ENCODE measurements at places on chromosomes 3 and 15. TPM values are rescaled to one million over a fixed set of nuclear protein-coding genes. Genes with fewer than 3 reads are reported as not detected.

Gene RHCG
- total RNA-seq, result not detected

Gene GPR171
- total RNA-seq, result 74.0 TPM

Gene CATSPER2
- total RNA-seq, result 5.1 TPM

Gene RAMAC
- 20.2 TPM for total RNA-seq

Gene ACVR2B
- total RNA-seq, result 7.1 TPM

Gene DTWD1
- 18.5 TPM for total RNA-seq

Gene PRR20G
- not detected for total RNA-seq

Gene ZNF385D
- not detected for total RNA-seq

Gene SLC24A5
- total RNA-seq, result not detected

Gene KLHL6
- total RNA-seq, result 65.2 TPM

Gene DGKG
- total RNA-seq, result 0.12 TPM

Gene ARHGEF26
- 0.24 TPM for total RNA-seq

Gene VEPH1
- total RNA-seq, result not detected

Gene ALPK3
- 0.12 TPM for total RNA-seq

Gene GPR149
- not detected for total RNA-seq

Gene MYL3
- not detected for total RNA-seq

Gene IMPG2
- total RNA-seq, result 0.10 TPM

Gene LRRC28
- 21.5 TPM for total RNA-seq

Gene RPP25
- 3.8 TPM for total RNA-seq

Gene MST1
- total RNA-seq, result 8.2 TPM

Gene GOLGA8G
- not detected for total RNA-seq

Gene OR5H2
- total RNA-seq, result not detected

Gene ACOX2
- total RNA-seq, result not detected

Gene GAP43
- not detected for total RNA-seq

Gene LRRIQ4
- total RNA-seq, result not detected

Gene SLCO3A1
- total RNA-seq, result 12.7 TPM

Gene GPR62
- total RNA-seq, result not detected

Gene NR2F2
- total RNA-seq, result not detected

Gene MYO5C
- 0.50 TPM for total RNA-seq

Gene BUB1B
- total RNA-seq, result 88.8 TPM

Gene CXCR6
- 4.0 TPM for total RNA-seq

Gene DNAH1
- total RNA-seq, result 13.2 TPM
